ENCODE measurements at places on chromosomes 5 and 9.
A peak's percentile ranks its signal among the peaks of the same experiment; 100 is the strongest.

- DNase-seq = no peak
Observed at GRCh38 chr9:21028466-21028865, 3.0 kb downstream of the HACD4 start.

GRCh38 chr5:68746643-68747420 is 347.0 kb upstream of the SLC30A5 start:
- no peak for DNase-seq

DNA sequence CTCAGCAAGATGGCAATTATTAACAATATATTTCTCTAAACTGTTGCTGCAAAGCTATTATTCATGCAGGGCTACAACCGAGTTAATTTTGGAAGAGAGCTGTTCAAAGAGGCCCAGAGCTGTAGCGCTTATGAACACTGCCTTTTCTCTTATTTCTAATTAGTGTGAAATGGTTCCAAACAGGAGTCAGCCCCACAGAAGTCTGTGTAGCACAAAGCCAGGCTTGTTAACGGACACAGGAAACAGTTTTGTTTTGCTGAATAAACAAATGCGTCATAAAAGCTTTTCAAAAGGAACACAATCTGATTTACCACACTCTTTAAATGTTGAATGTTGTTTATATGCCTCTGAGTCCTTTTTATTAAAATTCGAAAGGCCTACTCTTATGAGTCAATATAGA is 396.5 kb downstream of the ANXA1 start:
- DNase-seq = no peak

DNA sequence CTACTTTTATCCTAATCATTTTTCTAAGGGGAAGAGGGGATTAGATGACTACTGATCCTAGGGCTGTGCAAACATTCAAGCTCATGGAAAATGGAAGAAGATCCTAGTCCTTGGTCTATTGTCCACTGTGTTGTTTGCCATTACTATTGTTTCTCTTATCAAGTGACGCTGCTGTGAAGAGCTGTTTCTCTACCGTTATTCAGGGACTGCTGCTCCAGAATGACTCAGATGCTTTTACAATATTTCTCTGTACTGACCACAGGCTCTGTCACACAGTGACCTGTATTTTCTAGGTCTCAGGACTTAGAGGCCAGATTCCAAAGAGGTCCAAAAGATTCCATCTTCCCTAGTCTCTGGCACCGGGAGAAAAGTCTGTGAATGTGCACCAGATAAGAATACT is 159.5 kb upstream of the CHD1 start:
- DNase-seq = no peak

GRCh38 chr9:134544388-134545214 is 97.0 kb upstream of the COL5A1 start:
- no peak for DNase-seq

DNA sequence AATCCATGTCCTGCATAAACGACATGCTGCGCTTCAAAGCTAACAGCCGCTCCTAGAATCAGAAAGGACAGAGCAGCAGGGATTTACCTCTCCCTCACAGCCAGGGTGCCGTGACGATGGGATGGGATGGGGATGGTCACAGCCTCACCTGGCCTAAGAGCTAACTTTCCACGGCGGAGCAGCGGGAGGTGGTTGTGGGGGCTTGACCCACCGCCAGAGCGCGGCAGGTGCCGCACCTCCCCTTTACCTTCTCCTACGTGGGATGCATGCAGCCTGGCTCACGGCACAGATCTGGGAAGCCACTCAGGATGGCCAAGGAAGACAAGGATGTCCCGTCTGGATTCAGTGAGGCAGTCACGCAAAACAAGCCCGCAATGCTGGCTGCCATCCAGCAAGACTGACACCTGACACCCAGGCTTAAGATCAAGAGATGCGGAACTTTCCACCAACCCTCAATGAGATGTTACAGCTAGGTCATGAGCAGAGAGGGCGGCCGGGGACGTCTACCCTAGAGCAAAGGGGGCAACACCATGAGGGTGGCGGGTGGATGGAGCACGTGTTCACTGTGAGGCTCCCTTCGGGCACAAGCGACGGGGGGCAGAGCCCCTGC is 5.8 kb downstream of the BRD9 start:
- DNase-seq = no peak

DNA sequence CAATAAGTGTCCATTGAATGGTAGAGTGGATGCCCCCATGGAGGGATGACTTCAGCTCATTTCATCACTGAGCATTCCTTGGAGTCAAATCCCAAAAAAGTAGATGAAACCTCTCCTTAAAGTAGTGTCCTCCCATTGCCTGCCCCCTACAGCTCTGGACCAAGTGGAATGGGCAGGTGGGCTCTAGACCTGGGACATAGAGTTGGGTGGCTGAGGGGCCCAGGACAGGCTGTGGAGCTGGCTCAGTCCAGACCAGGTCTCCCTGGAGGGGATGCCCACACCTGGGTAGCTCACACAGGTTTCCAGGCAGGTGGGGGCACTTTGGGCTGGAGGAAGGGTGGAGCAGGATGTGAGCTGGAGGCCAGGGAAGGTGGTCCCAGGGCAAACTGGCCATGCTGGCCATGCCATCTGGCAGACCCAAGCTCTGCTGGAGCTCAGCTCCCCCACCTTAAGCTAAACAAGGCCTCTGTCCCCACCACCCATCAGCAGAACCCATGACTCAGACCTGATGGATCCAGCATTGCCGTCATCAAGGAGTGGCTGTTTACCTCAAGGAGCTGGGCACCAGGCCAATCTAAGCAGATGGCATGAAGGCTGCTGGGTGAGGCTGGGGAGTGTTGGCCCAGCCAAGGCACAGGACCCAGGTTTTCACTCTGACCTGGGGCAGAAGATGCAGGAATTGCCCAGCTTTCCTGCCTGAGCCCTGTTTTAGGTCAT is 6.2 kb upstream of the SPINK4 start:
- DNase-seq = peak; percentile 78

GRCh38 chr9:86790805-86791204 is 156.5 kb downstream of the GAS1 start:
- DNase-seq = no peak

GRCh38 chr9:109179801-109180523 is 12.9 kb upstream of the FRRS1L start:
- DNase-seq = no peak

DNA sequence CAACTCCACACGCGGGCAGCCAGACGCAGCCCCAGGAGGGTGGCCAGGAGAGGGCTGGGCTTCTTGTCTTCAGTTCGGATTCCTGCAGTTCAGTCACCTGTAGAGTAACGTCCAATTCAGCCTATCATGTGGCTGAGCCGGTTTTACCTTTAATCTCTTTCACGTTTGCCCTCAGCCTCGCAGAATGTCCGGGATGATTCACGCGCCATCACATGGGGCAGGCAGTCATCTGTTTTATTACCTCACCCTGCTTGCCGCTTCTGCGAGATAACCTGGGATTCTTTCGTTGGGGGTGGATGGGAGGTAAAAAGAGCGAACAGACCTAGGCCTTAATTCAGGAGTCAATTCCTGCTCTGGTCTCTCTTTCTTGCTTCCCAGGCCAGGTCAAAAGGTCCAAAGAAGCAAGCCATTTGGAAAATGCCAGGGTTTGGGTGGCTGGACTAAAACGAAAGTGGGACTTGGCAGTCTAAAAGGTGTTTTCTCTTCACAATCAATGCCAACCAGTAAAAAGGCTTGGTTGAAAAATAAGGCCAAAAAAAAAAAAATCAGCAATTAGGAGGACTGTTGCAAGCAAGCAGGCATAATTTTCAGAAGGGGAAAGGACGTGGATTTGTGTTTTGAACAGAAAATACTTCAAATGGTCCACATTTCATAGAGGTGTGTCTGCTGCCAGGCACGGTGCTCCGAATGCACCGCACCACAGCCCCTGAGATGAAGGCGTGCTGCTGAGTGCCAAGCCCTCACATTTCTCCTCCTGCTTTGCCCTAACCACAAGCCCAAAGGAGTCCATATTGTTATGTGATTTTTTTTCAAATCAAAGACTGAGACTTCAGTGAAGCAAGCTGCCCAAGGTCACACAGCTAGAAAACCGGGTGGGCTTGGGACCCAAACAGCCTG is 2.8 kb upstream of the WWC1 start:
- no peak for DNase-seq

- DNase-seq = no peak
Observed at GRCh38 chr5:159073026-159073425, 26.7 kb downstream of the EBF1 start.

DNA sequence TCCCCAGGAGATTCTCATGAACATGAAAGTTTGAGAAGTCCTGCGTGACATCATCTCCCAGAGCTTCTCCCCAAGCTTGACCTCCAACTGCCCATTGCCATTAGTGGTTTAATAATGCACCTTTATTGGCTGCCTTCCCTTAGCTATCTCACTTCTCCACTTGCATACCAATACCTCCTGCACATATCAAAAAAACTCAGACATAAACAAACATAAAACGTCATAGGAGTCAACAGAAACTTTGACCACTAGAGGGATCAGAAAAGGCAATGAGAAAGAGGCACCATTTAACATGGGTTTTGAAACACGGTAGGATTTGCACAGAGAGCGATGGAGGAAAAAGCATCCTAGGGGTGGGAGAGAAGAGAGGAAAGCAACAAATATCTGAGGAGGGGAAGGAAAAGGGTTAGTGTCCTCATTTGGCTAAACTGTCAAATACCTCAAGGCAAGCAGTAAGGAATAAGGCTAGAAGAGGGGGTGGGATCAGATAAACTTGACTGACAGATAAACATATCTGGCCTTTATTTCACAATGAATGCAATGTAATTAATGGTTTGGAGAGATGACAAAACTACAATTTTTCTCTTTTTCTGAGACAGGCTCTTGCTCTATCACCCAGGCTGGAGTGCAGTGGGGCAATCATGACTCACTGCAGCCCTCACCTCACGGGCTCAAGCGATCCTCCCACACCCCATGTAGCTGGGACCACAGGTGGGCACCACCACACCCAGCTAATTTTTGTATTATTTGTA is 27.0 kb downstream of the GNAQ start:
- DNase-seq = no peak

DNA sequence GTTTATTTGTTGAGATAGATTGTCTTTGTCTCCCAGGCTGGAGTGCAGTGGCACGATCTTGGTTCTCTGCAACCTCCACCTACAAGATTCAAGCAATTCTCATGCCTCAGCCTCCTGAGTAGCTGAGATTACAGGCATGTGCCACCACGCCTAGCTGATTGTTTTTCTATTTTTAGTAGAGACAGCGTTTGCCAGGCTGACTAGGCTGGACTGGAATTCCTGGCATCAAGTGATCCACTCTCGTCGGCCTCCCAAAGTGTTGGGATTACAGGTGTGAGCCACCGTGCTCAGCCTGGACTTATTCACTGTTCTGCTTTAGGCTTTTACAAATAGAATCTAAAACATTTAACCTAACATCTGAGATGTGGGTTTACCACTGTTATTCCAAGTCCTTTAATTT is 91.3 kb downstream of the COMMD10 start:
- no peak for DNase-seq

All from NCI-H510A (cell line).